ENCODE measurements at places on chromosomes 12 and 14.

GRCh38 chr14:31205681-31206535, 1.7 kb downstream of the HECTD1 start:
- DNase-seq = no peak

DNA sequence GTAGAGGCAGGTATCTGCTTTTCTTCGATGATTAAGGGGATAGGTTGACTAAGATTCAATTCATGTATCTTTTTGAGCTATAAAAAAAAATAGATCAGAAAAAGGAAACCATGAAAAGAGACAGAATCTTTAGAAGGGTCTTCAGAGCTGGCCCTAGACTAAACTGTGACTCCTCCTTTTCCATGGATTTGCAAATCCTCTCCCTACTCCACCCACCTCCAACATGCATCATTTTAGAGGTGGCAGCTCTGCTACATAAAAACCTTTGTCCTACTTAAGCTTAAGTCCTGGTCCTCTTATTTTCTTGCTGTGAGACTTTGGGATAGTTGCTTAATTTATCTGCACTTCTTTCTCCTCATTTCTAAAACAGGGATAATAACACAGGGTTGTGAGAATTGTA, 48.4 kb upstream of the LIMA1 start:
- DNase-seq = no peak

- DNase-seq = no peak
Measured at GRCh38 chr12:130645751-130646150, 70.3 kb downstream of the RIMBP2 start.

- DNase-seq = no peak
Measured at GRCh38 chr12:132783917-132784531, 22.4 kb upstream of the ANKLE2 start.

- DNase-seq = no peak
Measured at GRCh38 chr14:71947947-71948500, 15.8 kb downstream of the RGS6 start.

DNA sequence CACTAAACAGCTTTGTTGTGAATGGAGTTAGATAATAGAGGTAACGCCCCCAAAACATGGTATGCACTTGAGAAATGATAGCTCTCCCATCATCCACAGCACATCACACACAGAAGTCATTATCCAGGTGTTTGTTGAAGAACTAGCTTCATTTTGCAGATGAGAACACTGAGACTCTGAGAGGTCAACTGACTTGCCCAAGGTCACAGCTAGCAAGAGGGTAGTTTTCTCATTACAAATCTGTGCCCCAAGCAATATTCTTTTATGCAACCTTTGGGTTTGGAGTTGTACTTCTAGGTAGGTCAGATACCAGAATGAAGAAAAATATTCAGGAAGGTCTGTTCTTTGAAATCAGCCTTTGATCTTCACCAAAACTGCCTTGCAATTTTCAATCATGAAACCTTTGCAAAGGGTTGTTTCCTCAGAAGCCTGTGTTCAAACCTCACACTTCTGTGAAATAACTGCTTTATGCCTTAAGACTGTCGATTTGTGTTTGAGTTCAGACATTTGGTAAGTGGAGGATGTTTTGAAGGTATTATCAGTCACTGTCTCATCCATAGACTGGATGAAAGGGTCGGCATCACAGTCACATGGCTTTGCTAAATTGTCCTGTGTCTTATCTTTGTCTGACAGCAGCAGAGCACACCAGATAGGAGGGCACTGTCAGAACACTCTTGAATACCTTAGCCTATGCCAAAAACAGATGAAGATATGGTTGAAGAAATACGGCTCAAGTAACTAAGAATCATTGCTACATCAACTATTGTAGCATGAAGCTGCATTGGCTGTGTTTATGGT, 233.2 kb upstream of the BTG1 start:
- DNase-seq = no peak

DNA sequence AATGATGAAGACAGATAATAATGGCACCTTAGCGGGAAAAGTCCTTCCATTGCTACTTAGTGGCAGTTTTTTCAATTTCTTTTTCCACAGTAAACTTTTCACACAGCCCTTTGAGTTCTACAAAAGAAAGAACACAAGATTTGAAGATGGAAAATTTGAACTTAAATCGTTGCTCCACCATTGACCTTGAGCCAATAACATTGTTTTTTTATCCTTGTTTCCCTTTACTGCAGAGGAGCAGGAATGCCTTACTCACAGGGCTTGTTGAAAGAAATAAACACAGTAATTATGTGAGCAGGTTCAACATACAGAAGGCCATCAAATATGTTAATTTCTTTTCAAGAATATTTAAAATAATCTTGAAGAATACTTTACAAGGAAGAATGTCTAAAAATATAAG, 181.5 kb upstream of the KRR1 start:
- DNase-seq = no peak

DNA sequence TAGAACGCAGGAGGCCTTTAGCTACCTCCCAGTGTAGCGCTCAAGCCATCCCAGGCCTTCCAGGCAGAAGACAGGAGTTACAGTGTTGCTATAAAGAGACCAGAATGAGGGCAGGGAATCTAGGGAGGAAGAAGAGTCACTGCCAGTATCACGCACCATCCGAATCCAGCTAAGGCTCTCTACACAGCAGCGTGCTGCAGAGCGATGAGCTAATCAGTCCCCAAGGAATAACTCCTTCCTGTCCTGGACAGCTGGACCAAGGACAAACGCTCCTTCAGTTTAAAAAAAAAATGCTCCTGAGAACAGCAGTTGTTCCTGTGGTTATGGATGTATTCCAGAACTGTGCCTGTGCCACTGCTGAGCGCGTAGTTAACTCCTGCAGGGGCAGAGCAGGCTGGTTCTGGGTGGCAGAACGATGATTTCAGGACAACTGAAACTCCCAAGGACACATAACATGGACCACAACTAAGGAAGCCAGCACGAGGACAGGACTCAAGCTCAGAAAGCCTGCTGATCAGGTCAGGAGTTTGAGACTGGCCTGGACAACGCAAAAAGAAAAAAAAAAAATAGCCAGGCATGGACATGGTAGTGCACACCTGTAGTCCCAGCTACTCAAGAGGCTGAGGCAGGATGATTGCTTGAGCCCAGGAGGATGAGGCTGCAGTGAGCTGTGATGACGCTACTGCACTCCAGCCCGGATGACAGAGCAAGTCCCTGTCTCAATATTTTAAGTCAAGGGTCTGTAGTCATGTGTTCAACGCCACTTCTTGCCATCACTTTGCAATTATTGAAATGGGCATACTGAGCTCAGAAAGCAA, 2.6 kb downstream of the IFFO1 start:
- no peak for DNase-seq

- DNase-seq = no peak
Measured at GRCh38 chr12:52380271-52380694, 5.2 kb downstream of the KRT84 start.

GRCh38 chr12:57119294-57120085, 8.3 kb upstream of the STAT6 start:
- no peak for DNase-seq

GRCh38 chr12:27523305-27523641, 733 bp upstream of the PPFIBP1 start:
- DNase-seq = no peak

- no peak for DNase-seq
Measured at GRCh38 chr12:108634341-108634751, 652 bp upstream of the SELPLG start.

DNA sequence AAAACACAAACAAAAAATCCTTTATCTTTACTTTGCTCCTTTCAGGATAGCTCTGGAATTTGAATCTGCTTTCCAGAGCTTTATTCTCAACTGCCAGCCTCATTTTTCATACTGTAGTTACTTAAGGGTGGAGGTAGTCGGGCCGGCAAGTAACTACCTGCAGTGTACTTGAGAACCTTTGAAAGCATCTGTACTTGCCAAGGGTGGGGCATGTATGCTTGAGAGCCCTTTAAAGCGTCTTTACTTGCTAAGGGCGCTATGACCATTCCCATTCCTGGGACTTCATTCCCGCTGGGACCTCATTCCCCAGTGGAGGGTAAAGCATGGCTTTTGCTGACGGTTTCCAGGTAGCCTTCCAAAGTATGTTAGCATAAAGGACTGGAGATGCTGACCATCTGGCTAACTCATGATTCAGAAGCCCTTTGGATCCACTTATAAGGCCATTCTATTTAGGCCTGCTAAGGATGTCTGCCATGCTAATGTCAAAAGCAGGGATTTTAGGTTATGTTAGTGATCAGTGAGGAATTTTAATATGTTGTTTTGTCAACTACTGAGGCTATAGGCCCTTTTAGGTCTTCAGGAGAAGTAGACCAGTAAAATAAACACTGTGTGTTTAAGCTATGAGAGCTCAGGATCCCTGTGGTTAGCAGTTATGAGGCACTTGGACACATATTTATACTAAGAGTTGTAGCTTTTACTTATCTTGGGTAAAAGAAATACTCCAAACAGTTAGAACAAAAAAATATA, 74.9 kb downstream of the CRADD start:
- no peak for DNase-seq

Measured in bone marrow (tissue), 2 donors.